Activated CD4-positive, alpha-beta T cell treated with anti-CD3 and anti-CD28 coated beads, Interleukin-2, Interleukin-6, amounts not matched to agents 100 ng/mL and 50 ng/mL, durations not matched to agents 16 hours and 8 hours (primary cell): ENCODE measurements at places on chromosomes 11 and 22.

- DNase-seq = no peak
Observed at GRCh38 chr11:60942970-60943565, 8.9 kb downstream of the SLC15A3 start.

- DNase-seq = no peak
Observed at GRCh38 chr22:45281010-45281409, 3.7 kb upstream of the UPK3A start.

GRCh38 chr11:113494021-113494420 lies 18.8 kb upstream of the DRD2 start:
- no peak for DNase-seq

DNA sequence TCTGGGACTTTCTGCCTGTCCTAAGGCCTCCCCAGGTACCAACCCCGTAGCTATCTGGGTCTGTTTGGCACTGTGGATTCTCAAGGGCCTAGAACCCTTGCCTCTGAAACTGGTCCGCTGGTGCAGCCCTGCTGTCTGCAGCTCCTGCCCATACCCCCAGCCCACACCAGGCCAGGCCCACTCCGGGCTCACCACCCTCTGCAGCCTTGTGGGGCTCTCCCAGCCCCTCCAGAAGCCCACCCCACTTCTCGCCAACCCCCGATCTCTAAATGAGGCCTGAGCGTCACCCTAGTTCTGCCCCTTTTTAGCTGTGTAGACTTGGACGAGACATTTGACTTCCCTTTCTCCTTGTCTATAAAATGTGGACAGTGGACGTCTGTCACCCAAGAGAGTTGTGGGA lies 4.7 kb downstream of the KLHDC7B start:
- no peak for DNase-seq

DNA sequence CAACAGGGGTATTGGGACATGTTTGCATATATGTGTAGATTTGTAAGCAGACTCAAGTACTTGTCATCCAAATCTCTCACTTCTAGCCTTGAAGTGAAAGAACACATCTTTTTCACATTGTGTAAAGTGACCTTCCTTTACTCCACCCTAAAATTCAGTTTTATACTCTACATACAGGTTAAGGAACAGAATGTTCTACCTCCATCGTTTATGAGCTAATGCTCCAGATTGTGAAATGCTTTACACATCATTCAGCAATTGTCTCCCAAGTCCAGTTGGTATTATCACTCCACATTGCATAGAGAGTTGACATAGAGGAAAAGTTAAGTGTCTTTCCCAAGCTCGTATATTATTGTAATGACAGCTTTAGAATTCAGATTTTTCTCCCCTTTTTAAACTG lies 46.1 kb upstream of the BLID start:
- DNase-seq = no peak

DNA sequence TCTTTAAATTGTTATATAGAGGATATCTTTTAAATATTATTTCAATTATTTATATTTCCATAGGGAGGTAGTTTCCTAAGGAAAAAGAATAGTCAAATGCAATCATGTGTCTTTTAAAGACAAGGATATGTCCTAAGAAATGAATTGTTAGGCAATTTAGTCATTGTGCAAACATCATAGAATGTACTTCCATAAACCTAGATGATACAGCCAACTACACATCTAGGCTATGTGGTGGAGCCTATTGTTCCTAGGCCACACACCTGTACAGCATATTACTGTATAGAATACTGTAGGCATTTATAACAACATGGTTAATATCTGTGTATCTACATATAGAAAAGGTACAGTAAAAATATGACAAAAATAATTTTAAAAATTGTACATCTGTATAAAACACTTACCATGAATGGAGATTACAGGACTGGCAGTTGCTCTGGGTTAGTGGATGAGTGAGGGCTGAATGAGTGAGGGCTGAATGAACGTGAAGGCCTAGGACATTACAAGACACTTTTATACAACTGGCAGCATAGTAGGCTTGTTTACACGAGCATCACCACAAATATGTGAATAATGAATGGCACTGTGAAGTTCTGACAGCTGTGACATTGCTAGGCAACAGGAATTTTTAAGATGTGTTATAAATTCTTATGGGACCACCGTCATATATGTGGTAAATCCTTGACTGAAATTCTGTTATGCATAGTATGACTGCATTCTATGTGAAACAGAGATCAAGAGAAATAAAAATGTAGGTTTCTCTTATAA lies 1879.0 kb upstream of the RAG2 start:
- no peak for DNase-seq

DNA sequence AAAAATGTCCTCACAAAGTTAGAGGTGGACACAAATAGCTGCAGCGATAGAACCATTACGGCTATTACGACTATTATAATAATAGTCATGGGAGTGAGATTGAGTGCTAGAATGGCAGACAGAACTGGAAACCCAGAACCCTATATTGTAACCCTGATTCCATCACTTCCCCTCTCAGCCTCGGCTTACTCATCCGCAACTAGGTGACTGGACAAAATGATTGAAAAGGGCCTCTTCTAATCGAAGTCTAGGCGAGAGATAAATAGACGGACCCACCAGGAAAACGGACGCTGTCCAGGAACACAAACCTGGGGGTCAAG lies 629 bp downstream of the PSMA1 start:
- peak; percentile 55 for DNase-seq

DNA sequence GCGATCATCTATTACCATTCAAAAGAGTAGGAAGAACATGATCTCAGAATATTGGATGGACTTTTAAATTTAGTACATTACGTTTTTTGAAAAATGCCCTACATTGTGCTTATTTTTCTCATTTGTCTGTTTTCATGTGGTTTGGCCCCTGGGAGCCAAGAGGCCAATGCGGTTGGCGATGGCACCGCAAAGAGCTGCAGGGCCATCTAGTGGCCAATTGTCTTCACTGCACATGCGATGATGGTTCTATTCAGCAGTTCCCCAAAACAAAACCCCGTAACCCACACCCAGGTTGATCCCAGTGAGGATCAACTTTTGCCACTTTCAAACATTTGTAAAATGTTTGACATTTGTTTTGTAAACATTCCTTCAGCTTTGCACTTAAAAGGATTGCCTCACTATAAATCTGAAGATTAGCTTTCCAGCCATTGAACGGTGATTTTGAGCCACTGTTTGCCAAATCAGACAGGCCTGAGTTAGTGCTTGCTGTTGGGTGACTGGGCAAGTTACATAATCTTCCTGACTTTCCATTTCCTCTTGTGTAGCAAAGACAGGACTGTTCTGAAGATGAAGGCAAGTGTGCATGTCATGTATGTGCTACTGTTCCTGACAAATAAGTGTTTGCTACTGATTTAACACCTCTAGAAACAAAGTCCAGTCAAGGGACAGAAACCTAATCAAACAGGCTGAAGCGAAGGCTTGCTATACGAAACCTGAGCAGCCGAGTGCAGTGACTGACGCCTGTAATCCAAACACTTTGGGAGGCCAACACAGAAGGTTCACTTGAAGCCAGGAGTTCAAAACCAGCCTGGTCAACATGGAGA lies 29.2 kb upstream of the XBP1 start:
- DNase-seq = peak; percentile 86

DNA sequence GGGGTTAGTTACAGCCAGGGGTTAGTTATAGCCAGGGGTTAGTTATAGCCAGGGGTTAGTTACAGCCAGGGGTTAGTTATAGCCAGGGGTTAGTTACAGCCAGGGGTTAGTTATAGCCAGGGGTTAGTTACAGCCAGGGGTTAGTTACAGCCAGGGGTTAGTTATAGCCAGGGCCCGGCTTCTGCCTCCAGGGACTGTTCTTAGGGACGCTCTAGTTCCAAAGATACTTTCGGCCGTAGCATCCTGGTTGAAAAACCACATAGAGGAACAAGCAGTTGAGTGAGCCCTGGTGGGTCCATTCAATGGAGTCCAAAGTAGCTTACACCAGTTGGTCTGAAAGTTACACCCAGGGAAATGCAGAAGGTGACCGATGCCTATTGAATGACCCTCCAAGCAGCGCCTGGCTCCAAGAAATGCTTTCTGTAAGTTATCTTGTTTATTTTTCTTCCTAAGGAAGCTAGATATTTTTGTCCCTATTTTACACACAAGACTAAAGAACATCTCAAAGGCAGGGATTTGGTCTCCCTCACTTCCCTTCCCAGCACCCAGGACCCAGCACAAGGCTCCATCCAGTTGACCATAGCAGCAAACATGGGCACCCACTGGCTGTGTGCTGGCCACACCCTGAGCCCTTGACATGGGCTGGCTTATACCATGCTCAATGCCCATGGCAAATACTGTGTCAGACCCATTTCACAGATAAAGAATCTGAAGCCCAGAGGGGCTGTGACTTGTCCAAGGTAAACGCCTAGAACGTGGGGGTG lies 49.7 kb upstream of the SHISAL1 start:
- no peak for DNase-seq

DNA sequence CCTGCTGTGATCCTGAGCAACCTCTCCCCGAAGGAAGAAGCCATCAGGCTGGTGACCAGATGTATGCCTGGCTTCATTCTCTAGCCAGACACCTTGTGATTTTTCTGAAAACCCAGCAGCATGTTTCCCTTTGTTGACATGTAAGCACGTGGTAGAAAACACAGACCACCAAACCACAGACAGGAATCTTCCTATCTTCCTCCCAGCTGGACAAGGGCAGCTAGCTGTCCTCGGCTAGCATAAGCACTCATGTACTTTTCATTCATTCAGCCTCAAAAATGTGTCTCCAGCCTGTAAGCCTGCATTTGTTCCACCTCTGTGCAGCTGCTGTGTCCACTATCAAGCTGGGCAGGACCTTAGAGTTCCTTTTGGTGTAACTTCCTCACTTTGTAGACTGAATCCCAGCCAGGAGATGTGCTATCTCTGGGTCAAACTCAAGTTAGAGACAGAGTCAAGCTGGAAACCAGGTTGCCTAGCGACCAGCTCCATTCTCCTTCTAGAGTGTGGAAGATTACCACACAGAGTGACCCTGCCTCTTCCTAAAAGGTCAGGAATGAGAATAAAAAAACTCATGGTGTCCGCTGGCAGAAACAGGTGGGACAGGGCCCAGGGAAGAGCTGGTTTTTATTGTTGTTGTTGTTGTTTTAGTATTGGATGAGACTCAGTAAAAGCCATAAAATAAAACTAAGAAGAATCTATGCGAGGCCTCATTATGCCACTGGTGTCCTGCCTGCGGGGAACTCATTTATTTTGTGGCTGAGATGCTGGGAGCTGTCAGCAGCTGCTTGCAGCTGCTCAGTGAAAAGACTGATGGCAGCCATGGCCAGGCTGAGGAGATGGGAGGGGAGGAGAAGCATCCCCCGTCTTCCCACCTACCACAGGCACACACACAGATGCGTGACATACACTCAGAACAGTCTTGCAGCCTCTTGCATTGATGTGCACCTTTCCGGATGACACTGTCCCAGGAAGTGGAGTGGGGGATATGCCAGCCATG lies 7.4 kb upstream of the CLMP start:
- DNase-seq = no peak

GRCh38 chr11:86749821-86750401 lies 50.4 kb upstream of the PRSS23 start:
- DNase-seq = no peak

- no peak for DNase-seq
Observed at GRCh38 chr11:85589373-85589772, 37.8 kb downstream of the DLG2 start.

DNA sequence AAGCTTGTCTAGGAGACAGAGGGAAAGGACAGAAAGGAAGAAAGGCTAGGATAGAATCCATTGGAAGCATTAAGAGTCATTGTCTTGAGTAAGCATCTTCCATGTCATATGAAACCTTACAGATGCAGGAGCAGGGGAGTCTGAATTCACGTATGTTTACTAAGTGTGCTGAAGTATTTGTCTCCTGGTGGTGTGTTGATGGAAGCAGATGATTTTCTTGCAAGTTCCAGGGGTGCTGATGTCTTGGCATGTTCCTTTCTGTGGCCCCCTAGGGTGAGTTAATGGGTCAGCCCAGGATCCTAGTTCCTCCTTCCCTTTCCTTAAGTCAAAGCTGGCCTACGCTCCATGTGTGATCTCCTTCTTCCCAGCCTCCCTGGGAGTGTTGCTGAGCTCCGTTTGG lies 110.2 kb downstream of the TEAD1 start:
- DNase-seq = no peak

DNA sequence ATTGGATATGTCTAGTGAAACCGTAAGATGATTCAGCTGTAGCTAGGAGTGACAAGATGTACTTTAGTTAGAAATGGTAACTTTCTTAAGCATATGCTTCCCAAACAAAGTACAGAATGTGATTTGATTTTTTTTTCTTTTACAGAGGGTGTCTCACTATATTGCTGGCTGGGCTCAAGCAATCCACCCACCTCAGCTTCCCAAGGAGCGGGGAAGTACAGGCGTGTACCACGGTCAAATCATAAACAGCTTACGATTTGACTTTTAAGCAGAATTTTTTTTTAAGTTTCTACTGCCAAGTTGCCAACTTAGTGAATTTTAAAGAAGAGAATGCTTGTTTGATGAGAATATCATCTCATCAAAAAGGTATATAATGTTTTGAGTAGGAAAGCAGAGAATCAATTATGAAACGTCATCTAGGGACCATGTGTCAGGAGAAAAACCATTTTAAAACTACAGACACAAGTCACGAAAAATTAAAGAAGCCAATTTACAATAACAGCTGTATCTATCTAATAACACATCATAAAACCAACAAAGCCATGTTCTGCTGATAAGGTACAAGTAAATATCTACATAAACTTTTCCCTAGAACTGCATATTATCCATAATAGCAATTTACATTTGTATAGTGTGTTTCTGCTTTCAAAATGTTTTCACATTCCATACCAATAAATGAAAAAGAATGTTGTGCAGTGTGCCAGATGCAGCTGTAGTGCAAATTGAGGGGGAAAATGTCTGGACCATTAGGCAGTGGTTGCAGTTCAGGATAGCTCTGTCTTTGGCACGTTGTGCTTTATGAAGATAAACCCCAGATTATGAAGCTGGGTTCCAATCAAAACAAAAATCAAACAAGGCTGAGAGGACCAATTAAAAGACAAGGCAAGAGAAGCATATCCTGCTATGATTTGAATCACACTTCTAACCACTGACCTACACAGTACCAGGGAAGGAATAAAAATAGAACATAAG lies 33.7 kb upstream of the USP47 start:
- DNase-seq = no peak

DNA sequence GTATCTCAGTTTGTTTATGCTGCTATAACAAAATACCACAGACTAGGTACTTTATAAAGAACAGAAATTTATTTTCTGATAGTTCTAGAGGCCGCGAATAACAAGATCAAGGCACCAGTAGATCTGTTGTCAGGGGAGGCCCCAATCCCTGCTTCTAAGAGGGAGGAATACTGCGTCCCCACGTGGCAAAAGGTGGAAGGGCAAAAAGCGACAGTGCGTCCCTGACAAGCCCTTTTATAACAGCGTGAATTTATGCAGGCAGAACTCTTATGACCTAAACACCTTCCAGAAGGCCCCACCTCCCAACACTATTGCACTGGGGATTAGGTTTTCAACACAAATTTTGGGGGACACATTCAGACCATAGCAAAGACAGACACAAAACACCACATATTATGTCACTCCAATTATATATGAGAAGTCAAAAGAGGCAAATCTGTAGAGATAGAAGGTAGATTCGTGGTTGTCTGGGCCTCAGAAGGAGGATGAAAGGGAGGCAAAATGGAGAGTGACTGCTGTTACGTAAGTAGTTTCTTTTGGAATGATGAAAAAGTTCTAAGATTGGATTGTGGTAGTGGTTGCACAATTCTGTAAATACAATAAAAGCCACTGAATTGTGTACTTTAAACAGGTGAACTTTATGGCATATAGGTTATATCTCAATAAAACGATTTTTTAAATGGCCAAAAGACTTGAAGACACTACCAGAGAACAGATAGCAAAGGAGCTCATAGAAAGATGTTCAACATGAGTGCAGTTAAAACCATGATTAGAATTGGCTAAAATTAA lies 30.1 kb upstream of the TNRC6B start:
- no peak for DNase-seq

GRCh38 chr11:67648140-67648795 lies 2.3 kb downstream of the ACY3 start:
- DNase-seq = peak; percentile 71
